ENCODE measurements at places on chromosomes 16 and 17.

GRCh38 chr16:26330654-26331053, 638.9 kb downstream of the HS3ST4 start:
- no peak for DNase-seq

- DNase-seq = no peak
Observed at GRCh38 chr17:48528153-48528935, 2.5 kb downstream of the HOXB1 start.

- no peak for DNase-seq
Observed at GRCh38 chr17:13544765-13545164, 57.0 kb downstream of the HS3ST3A1 start.

GRCh38 chr17:59696682-59697277, 10.4 kb downstream of the PTRH2 start:
- no peak for DNase-seq

DNA sequence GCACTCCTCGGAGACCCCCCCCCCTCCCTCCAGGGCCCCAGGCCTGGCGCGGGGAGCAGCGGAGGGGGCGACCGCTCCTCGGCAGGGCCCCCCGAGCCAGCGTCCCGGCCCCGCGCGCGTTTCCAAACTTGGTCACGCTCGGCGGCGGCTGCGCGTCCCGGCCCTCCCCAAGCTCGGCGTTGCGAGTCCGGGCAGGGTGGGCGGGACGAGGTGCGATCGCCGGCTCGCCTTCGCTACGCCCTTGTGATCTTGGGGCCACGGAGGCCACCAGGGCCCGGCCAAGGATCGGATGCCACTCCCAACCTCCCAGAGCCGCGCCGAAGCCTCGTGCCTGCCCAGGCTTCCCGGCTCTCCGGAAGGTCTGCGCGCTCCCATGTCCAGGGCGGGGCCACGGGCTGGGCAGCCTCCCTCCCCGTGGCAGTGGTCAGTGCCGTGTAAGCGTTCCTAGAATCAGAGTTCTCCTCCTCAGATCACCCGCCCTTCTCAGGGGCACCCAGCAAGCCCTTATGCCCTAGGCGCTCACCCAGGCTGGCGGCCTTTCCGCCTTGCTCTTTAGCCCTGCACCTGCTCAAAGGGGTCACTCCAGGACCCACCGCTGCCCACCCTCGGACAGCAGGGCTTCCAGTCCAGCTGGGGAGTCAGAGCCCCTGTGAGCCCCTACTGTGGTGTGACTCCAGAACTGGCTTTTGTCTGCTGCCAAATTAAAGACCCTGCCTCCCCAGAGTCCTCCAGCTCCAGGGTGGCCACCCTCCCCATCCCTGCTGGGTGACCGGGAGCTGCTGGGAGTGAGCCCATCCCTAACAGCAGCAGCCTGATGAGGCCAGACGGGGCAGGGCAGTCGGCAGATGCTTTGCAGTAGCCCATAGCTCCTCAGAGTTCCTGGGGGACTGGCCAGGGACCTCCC, 12.2 kb upstream of the MRPS23 start:
- no peak for DNase-seq

DNA sequence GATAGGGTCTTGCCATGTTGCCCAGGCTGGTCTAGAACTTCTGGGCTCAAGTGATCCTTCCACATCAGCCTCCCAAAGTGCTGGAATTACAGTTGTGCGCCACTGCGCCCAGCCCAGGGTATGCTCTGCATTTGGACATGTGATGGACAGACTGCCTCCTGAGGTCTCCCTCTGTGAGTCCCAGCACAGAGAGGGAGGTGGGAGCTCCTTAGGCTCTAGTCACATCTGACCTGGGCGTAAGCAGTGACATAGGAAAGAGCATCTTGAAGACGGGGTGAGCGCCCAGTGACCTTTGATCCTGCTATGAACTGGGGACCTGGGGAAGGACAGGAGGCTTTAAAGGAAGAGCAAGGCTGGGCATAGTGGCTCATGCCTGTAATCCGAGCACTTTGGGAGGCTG, 2.2 kb upstream of the GFAP start:
- no peak for DNase-seq

DNA sequence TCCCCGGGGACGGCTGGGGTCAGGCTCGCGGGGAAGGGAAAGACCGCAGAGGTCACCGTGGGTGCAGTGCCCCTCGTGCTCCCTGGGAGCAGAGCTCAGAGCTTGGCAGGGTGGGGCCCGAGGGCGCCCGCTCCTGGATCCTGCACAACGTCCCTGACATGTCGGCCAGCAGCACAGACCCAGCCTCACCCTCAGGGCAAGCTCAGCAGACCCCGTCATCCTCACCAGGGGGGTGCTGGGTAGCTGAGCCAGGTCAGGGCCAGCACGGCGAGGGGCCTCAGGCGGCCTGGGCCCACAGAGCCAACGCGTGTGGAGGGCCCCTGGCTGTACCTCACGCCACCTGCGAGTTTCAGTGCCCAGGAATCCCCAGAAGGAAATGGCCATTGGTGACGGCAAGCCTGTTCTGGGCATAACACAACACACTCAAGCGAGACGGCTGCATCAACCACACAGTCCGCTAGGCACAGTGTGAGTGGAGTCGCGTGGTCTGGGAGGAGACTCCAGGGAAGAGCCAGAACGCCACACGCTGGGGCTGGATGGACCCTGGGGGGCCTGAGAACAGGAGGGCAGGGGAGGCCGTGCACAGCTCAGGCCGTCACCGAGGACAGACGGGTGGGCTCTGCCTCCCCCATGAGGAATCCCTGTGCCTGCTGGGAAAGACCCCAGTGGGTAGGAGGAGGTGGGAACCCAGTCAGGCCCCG, 60.3 kb downstream of the ZNF778 start:
- DNase-seq = no peak

DNA sequence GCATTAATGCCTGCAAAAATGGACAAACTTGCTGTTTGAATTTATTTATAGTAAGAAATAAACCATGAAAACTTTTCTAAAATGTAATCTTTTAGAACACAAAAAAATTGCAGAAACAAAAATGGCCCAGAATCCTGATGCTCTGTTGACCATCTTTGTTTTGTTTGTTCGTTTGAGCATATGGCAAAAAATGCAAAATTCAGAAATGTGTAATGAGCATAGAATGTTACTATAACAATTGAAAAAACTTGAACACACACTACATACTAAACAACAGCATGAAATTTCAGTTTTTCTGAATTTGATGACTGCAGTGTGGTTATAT, 1.1 kb upstream of the KPNA2 start:
- DNase-seq = no peak

- no peak for DNase-seq
Observed at GRCh38 chr16:54080524-54081008, 206.0 kb downstream of the IRX3 start.

DNA sequence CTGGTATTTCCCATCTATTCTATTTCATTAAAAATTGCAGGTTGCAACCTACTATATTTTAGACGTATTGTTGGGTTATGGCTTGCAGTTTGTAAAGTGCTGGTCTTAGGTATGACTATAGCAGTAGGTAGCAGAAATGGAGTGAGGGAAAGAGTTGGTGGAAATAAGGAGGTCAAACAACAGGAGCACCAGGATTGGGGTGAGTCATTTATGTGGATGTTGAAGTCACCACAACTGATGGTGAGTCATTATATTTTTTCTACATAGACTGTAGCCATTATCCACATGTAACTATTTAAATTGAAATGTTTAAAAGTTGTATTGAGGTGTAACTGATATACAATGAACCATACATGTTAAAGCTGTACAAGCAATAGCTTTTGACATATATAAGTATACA, 25.0 kb upstream of the HS3ST3A1 start:
- DNase-seq = no peak

GRCh38 chr16:88619859-88620815, 18.2 kb upstream of the IL17C start:
- no peak for DNase-seq

DNA sequence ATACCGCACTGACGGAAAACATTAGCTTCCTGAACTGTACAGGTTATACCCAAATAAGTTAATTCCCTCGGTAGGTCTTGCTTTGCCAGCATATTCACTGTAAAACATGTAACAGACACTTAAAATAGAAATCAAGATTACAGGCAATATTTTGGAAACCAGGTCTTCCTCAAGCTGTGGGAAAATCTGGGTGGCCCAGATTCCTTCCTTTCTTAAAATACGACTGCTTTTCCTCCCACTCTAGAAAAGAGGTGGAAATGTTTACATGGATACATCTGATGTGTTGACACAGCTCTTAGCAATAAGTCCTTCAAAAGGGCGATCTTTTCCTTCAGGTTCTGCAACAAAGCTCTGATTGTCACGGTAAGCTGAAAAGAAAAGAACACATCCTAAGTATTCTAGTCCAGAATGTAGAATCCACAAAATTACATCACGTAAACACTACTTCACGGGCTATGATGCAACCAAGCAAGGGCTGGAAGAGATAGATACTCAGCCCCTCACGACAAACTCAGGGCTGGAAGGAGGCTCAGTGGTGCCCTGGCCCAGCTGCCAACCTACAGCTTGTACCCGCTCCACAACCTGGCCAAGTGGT, 18.4 kb downstream of the STX8 start:
- DNase-seq = no peak

DNA sequence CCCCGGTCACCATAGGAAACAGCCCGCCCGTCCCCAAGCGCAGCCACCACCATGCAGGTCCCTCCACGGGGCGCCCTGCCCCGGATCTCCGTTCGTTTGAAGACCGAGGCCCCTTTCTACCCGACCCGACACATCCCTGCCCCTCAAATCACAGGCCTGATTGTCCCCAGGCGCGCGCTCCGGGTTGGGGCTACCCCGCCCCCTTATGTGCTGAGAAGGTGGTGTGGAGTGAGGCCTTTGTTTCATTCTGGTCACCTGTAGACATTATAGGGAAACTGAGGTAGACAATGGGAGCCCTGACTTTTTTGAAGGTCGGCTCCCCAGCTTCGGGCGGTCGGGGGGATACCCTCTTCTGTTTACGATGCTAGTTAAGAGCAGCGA, 763 bp upstream of the ACTG1 start:
- no peak for DNase-seq

GRCh38 chr17:2835780-2836179, 39.5 kb downstream of the RAP1GAP2 start:
- DNase-seq = no peak

DNA sequence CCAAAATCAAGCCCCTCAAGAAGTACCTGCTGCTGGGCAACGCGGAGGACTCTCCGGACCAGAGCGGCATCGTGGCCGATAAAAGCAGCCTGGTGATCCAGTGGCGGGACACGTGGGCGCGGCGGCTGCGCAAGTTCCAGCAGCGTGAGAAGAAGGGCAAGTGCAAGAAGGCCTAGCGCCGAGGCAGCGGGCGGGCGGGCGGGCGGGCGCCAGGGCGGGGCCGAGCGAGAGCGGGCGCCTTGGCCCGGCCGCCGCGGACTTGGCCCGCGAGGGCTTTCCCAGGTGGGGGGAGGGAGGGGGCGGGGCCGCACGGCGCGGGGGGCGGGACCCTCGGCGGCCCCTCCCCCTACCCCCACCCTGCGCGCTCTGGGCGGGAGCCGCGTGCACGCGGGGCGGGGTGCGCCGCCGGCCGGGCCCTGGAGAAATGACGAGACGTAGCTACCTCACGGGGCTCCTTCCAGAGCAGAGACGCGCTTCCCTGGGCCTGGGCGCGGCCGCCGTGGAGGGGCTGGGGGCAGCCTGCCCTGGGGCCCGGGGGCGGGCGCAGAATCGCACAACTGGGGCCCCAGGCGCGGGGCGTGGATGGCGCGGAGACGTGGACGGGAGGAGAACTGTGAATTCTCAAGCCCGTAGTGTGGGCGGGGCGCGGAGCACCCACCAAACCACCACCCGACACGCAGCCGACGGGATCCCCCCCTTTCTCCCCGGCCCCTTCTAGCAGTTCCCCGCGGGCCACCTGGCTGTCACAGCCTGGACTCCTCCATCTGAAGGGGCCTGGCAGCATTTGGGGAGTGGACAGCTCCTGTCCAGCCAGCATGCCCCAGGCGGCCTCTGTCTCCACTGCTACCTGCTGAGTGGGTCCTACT, 218.7 kb downstream of the NTN1 start:
- no peak for DNase-seq

DNA sequence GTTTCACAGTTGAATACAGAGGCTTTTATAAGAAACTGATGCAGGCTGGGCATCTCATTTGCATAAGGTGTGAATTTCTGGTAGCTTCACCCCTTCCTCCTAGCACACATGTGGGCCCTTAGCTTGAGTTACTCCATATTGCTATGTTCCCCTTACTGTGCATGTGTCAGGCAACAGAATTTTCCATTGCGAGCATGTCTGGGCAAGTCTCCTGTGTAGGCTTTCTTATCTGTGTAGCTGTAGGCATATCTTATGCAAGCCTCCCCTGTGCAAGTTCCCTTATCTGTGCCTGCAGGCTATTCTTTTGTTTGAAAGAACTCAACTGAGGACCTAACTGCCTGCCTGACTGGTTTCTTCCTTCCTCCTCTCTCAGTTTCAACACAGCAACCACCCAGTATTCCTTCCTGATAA, 597.4 kb upstream of the CDH5 start:
- no peak for DNase-seq

DNA sequence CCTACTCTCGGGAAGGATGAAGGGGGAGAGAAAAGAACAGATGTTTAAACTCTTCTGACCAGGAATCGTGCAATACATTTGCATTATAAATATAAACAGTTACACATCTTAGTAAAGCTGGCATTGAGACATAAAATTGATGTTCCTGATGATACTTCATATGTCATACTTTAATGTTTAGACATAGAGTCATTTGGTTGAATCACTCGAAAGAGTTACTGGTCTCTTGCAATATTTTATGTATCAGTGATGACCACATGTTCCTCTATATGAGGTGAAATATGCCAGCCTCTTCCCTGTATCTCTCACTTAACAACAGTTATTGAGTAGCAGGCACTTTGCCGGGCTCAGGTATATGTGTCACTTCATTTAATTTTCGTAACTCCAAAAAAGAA, 49.7 kb upstream of the PMFBP1 start:
- no peak for DNase-seq

DNA sequence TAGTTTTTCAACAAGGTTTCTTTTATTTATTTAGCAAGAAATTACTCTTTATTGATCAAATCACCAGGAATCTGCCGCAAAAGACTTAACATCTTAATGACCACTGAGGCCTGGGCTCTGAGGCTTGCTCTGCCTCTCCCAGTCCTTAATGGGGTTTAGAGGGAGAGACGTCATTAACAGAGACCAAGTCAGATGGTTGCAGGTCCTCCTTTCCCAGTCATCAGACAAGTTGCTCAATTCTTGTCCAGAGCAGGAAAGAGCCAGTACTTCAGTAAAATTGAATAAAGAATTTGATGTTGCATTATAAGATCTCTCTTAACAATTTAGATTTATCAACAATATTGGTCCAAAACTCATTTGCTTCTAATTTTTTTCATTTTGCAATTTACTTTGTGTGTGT, 2.0 kb downstream of the SEPHS2 start:
- DNase-seq = no peak

Data from GOT3 (cell line).